ENCODE measurements at places on chromosomes 13 and 19. TPM values are rescaled to one million over a fixed set of nuclear protein-coding genes. Genes with fewer than 3 reads are reported as not detected.

DNA sequence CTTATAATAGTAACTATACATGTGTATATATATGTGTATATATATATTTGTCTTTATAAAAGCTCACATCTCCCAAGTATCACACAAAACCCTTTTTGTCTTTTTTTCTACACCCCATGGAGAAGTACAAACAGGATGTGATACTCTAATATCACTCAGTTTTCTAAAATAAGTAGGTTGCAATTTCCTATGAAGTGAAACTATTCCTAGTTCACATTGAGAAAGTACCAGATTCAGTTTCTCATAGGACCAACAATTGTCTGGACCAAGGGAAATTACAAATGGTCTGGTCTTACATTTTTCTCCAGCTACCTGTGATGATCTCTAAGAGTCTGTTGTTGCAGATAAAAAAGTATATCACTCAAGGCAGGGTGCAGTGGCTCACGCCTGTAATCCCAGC lies 17.9 kb upstream of the LILRB1 start:
- no peak overlapping the region for H3K27ac ChIP-seq
- no peak for DNase-seq
- no peaks in the 10 kb centered on the region for H3K36me3 ChIP-seq
- H3K27me3 ChIP-seq, result peaks cover 4% of the 10 kb centered on the region
- H3K4me1 ChIP-seq, result no peaks in the 10 kb centered on the region

DNA sequence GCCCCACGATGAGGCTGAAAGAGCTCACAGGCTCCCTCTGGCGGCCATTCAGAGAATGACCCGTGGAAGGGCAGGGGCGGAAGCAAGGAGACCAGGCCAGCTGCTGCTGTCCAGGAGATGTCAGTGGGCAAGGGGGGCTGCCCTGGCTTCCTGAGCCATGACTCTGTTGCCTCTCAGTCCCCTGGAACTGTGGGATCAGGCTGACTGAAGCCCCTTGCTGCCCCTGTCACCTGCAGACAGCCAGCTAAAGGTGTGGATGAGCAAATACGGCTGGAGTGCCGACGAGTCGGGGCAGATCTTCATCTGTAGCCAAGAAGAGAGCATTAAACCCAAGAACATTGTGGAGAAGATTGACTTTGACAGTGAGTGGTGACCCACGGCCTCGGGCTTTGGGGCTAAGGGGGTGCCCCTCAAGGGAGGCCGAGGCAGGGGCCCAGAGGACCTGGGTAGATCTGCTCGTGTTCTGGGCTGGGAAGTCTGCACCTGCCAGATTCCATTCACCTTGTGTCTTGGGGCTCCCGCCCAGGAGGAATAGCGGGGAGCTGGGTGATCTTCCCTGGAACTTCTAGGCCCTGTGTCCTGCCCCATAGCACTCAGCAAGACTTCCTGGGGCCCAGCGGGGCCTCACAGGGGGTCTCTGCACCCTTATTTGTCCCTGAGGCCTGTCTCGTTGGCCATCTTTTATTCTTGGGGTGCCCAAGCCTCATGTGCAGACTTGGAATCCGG lies 12.5 kb upstream of the ACTN4 start:
- H3K27me3 ChIP-seq, result no peaks in the 10 kb centered on the region
- H3K4me1 ChIP-seq, result peaks cover 30% of the 10 kb centered on the region
- no peak overlapping the region for H3K27ac ChIP-seq
- H3K36me3 ChIP-seq, result peaks cover 19% of the 10 kb centered on the region

- H3K4me3 ChIP-seq, result no peak overlapping the region
- H3K27ac ChIP-seq, result no peak overlapping the region
- H3K4me1 ChIP-seq, result no peaks in the 10 kb centered on the region
Measured at GRCh38 chr13:38981096-38981495, 9.5 kb downstream of the STOML3 start.

The PRODH2 gene
- not detected for total RNA-seq

DNA sequence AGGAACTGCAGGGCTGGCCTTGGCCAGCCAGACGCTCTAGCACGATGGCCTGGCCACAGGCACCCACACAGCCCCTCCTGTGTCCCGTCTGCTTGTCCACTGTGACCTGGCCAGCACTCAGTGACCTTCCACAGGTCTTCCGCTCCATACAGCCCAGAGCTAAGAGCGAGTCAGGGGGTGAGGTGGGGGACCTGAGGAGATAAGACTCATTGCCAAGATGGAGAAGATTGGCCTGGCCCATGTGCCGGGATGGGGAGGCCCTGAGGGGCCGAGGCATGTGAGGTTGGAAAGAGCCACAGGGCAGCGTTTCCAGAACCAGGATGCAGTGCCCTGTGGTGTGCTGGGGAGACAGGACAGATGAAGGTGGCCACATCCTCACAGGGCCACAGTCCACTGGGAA lies 10.2 kb upstream of the SLC7A9 start:
- no peak overlapping the region for H3K4me3 ChIP-seq
- no peaks in the 10 kb centered on the region for H3K27me3 ChIP-seq
- H3K36me3 ChIP-seq, result no peaks in the 10 kb centered on the region
- H3K27ac ChIP-seq, result no peak overlapping the region
- DNase-seq, result no peak

The ZNF71 gene
- 8.2 TPM for total RNA-seq

GRCh38 chr13:46389457-46390451 lies 2.7 kb upstream of the RUBCNL start:
- H3K4me1 ChIP-seq, result peaks cover 15% of the 10 kb centered on the region
- DNase-seq, result no peak
- peaks cover 10% of the 10 kb centered on the region for H3K27me3 ChIP-seq
- no peak overlapping the region for H3K4me3 ChIP-seq
- no peaks in the 10 kb centered on the region for H3K36me3 ChIP-seq
